ENCODE measurements at places on chromosomes 3 and 15.

DNA sequence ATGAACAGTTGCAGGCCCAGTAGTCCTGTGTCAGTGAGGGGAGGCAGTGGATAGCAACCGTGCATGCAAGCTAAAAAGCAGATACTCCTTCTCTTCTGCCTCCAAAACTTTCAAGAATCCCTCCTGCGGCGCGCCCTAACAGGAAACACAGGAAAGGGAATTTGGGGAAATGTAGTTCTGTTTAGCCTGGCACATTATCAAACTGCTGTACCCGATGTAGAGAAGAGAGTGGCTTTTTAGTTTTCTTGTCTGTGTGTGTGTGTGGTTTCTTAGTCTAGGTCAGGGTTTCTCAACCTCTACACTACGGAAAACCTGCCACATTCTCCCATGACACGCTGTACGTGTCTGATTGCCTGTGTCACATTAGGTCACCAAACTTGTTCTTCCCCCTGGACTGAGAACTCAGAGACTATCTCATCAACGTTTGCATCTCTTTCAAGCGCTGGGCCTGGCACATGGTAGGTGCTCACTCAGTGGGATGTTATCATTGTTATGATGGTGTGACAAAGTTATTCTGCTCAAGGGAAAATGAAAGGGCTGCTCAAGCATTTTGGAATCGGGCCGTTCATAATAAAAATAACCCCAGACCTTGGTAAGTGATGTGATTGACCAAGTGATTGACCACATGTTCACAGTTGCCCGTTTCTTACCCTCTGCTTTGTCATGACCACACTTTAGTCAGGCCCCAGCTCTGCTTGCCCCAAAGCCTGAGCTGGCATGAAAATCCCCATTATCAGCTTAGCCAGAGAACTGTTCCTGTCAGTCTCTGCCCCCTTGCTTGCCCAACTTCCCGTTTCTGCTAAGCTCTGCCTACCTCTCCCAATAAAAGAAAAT, 33.2 kb downstream of the TM4SF4 start:
- DNase-seq = no peak

- DNase-seq = no peak
Measured at GRCh38 chr15:52103217-52104207, 9.1 kb downstream of the BCL2L10 start.

DNA sequence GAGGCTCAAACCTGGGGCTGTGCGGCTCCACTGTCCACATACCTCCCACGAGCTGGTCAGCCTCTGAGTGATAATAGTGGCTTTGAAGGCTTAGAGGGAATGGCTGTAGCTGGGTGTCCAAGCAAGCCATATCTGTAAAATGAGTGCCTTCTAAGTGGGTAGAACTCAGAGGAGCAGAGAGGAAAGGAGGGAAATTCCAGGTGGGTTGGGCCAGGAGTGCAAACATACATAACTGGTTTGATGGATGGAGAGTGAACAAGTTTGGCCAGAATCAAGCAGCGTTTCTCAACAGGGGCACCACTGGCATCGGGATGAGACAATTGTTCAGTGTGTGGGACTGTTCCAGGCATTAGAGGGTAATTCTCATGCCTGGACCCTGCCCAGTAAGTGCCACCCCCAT, 91.1 kb downstream of the ASB7 start:
- DNase-seq = no peak

DNA sequence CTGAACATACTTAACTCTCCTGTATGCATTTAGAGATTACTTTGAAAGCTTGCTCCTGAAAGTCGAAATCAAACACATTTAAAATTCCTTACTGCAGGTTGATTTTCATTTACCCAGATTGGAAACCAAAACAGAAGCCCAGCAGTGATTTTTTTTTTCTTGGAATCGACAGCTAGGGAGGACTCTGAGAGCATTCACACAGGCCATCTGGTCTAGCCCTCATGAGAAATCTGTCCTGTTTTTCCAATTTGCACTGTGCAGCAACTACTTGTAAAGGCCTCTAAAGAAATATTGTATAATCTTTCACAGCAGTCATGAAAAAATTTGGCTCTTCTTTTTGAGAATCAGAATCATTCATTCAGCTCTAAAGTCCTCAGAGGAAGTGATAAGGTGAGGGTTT, 179.2 kb downstream of the KCNAB1 start:
- DNase-seq = no peak

DNA sequence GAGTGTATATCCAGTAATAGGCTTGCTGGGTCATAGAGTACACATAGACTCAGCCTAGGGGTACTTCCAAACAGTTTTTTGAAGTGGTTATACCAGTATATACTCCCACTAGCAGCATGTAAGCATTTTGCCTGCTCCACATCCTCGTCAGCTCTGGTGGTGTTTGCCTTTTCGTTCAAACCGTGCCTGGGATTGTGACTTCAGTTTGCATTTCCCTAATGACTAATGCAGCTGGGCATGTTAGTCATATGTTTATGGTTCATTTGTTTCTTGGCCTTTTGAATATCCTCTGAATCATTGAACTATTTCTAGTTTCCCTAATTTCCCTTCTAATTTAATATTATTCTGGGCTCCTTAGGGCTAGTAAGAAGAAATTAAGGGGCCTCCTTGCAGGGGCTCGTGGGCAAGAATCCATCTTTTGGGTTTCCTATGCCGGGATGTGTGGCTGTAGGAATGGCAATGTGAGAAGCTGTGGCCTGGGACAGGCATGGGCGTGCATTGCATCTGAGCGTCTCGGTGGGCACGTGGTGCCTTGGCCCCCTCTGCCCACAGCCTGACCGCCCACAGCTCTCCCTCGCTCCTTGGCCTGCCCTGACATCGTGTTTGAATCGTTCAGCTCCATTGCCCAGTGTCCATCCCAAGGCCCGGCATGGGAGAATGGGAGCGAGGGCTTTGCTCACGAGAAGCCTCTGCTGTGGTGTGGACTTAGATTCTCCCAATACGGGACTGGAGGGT, 26.4 kb downstream of the FAH start:
- no peak for DNase-seq

DNA sequence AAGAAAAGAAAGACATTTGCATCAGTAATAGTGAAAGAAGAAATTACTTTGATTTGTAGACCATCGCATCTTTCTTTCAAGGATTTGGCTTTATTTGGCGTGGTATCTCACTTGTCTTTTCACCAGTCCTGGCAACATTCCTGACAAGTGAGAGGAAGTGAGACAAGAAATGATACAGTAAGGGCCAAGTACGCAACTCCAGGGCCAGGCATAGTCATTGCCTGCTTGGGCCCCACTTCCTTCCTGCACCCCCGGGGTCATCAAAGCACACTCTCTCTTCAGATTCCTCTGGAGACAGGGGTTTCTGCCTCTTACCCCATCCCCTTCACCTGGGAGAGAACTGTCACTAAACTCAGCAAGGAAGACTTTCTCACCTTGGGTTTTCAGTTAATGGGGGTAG, 55.1 kb downstream of the CD47 start:
- DNase-seq = no peak

Data from stimulated activated naive CD4-positive, alpha-beta T cell (primary cell).